ENCODE measurements at places on chromosomes 1 and 21.

- DNase-seq: no peak
Observed at GRCh38 chr1:24369199-24369598, 44.4 kb downstream of the STPG1 start.

DNA sequence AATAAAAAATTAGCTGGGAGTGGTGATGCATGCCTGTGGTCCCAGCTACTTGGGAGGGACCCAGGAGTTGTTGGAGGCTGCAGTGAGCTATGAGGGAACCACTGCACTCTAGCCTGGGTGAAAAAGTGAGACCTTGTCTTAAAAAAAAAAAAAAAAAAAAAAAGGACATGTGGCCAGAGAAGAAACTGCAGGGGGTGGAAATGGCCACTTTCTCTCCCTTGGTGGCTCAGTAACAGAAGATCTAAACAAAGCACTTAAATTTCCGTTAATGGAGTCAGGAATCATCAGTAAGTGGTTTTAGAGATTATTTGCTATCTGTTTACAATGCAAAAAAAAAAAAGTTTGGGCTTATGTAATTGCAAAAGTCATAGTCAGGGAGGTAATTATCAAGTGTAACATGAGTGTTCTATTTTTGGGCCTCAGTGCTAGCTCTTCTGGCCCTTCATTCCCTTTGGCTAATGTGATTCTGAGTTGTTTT, 19.3 kb upstream of the OPRD1 start:
- no peak for DNase-seq

DNA sequence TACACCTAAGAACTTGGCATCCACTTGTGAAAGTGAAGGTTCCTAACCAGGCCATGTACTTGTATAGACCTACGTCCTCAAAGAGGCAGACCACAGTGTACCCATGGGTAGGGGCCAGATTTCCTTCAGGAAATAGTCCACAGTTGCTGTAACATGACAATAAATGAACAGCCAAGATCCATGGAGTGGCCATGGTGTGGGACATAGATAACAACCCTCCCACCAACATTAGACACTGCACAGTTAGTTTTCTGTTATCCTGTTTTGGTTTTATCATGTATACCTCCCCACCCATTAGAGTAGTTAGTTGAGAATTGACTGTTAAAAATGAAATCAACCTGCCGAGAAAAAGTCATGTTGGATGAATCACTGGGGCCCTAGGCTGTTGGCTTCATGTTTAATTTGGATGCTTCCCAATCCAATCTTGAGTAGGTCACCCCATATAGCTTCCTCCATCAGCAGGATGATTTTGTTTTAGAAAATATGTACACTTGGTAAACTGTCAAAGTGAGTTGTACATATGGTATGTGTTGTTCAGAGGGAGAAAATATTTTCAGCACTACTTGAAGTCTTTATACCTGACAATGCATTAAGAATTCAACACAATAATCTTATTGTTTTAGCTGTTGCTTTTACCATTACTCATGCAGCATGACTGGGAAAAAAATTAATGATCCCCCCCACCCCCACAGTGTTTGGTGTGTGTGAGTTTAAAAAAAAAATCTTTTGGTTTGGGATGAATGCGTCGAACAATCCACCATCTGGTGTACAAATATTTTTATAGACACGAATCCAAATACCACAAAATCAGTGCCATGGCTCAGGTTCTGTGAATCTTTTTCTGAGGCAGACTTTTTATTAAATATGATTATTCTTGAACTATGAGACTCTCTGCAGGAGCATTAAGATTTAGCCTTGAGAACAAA, 88.3 kb upstream of the ARHGAP29 start:
- peak; percentile 99 for DNase-seq

GRCh38 chr21:42092771-42093170, 21.7 kb downstream of the UMODL1 start:
- DNase-seq: no peak

GRCh38 chr1:198934901-198935305, 296.1 kb downstream of the PTPRC start:
- no peak for DNase-seq

- peak; percentile 48 for DNase-seq
Observed at GRCh38 chr21:39715804-39716397, 29.1 kb upstream of the IGSF5 start.

DNA sequence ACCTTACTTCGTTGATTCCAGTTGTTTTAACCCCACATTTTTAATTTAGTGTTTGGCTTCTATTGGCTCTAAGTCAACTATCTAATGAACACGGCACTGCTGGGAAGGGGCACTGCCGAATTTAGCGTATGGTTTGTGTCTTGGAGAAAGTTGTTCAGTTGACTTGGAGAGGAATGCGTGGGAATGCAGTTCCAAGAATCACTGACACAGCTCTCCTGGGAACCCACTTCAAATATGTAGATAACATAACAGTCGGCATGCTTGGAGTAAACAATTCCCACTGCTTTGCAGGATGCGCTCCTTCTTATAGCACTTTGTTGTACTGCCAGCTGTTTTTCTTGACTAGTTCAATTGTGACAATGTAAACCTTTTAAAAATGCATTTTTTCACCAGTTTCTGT, 104.3 kb downstream of the RYR2 start:
- DNase-seq: no peak

DNA sequence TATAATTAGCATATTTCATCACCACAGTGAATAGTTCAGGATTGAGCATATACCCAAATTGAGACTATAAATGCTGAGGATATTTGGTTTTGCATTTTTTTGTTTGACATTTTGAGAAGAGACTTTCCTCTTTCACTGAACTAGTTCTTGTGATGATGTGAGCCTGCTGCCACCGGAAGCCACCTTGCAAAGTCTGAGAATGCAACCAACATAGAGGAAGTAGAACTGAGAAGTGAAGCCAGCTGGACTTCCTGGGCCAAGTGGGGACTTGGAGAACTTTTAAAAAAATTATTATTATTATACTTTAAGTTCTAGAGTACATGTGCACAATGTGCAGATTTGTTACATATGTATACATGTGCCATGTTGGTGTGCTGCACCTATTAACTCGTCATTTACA, 102.3 kb downstream of the RPE65 start:
- DNase-seq: no peak

- peak; percentile 56 for DNase-seq
Observed at GRCh38 chr1:9466780-9467758, 72.2 kb upstream of the SLC25A33 start.

DNA sequence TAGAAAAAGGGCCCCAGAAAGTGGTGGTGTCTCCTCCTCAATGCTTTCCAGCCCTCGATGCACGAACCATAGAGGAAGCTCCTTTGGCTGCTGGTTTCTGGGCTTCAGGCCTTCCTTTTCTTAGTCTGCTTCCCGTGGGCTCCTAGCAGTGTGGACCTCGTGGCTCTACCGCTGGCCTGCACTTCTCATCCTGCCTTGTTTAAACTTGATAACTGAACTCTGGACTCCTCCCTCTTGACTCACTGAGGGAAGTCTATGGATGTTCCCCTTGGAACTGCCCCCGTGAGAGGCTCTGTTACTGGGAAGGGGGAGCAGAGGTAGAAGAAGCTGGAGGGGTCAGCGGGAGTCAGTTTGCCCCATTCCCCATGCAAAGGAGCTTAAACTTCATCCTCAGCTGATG, 75.3 kb upstream of the WDR26 start:
- DNase-seq: no peak

GRCh38 chr1:162823771-162824525, 33.4 kb downstream of the HSD17B7 start:
- DNase-seq: no peak

DNA sequence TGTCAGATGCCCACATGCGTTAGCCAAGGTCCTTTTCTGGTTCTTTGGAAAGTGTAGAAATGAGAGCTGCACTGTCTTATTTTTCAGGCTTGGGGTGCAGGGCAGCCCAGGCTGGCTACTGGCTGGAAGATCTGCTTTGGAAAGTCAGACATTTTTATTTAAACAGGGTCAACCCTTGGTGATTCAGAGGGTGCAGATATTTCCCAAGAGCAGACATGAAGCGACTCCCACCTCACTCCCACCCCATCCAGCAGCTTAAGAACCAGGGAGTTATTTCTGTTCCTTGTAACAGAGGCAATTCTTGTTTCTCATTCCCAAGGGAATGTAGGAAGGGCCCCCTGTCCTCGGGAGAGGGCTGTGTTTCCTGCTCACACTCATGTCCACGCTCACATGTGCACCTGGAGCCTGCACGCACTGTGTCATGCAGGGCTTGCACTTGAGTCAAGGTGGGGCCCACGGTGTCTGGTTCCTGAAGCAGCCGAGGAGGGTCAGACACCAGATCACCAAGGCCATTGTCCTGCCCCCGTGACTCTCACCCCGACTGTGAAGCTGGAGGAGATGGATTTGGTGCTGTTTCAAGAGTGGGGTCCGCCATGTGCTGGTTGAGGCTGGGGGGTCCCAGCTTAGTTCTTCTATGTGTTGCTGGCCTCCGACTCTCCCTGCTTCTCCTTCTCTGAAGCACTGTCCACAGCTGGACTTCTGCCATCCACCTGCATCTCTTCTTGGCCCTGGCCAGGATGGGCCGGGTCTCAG, 992 bp downstream of the S100A7A start:
- DNase-seq: no peak

- no peak for DNase-seq
Observed at GRCh38 chr1:39452081-39452480, 39.4 kb upstream of the BMP8A start.

- no peak for DNase-seq
Observed at GRCh38 chr21:42971897-42972275, 2.5 kb upstream of the PKNOX1 start.

DNA sequence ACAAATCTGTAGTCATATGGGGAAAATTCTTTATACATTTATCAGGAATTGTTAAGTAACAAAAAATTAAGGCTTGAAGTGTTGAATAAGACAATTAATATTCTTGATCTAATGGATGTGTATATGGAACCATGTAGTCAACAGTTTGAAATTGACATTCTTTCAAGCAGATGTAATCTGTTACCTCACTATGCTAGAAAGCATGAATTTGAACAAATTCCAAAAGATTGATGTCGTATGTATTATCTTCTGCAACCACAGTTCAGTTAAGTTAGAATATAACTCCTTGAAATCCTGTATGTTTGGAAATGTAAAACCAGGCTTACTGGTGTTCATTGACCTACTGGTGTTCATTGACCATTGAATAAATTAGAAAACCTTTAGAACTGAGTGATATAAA, 16.1 kb downstream of the CCDC18 start:
- peak; percentile 56 for DNase-seq

- DNase-seq: no peak
Observed at GRCh38 chr1:152699746-152700145, 1.6 kb downstream of the LCE2A start.

- DNase-seq: no peak
Observed at GRCh38 chr1:30274173-30274970, 449.0 kb downstream of the MATN1 start.

- DNase-seq: no peak
Observed at GRCh38 chr1:95004013-95004412, 68.7 kb downstream of the ALG14 start.

DNA sequence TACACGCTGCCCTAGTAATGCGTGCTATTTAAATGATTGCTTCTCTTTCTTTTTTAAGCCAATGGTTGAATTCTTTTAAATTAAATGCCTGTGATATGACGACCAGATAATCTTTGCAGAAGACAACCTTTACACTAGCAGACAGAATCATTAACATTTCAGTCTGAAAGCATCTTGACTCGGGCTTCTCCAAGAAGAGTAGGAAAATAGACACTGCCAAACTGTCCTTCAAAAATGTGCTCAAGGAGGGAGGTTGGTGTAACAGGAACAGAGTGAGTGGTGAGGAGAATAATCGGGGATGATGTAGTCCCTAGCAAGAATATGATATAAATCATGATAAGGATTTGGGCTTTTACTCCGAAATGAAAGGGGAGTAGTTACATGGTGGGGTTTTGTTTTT, 6.6 kb upstream of the B3GALNT2 start:
- no peak for DNase-seq

GRCh38 chr1:18147672-18148071, 40.1 kb downstream of the IGSF21 start:
- no peak for DNase-seq

GRCh38 chr1:177119311-177119710, 45.2 kb downstream of the ASTN1 start:
- no peak for DNase-seq

DNA sequence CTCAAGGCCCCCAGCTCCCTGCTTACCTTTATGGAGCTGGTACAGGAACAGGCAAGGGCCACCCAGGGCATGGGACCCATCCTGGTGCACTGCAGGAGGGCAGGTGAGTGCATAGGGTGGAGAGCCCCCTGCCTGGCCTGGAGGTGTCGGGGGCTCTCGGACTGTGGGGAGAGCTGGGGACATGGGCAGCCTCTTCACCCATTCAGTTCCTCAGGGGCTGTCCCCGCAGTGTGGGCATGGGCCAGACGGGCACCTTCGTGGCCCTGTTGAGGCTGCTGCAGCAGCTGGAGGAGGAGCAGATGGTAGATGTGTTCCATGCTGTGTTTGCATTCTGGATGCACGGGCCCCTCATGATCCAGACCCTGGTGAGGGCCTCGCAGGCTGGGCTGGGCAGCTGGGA, 7.3 kb upstream of the LGR6 start:
- no peak for DNase-seq

DNA sequence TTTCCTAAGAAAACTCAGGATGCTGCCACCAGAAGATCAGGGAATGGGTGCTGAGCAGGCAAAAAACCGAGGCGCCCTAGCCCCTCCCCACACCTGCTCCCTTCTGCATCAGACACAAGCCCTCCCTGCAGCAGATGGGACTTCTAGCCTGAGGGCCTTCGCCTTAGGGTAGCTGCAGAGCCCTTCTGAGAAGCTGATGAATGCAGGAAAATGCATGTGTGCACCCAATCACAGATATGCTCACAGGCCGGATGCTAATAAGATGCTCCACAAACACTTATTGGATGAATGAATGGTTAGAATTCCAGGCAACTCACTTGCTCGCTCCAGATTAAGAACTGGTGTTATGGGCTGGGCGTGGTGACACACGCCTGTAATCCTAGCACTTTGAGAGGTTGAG, 6.8 kb upstream of the C1orf210 start:
- no peak for DNase-seq

DNA sequence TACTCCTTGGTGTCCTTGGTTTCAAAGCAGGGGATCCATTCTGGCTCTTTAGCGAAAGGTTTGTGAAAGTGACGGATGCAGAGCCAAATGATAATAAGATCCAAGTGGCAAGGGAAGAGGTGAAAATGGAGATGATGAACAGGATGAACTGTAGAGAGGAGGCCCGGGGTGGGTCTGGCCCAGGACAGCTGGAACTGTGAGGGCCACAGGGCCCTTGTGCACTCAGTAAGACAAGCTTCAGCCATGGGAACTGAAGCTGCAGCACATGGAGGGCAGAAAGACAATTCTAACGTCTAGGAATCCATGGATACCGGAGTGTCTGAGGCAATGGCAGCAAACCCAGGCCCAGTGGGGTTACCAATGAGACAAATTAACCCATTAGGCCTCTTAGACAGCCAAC, 4.8 kb downstream of the KCNA2 start:
- DNase-seq: no peak

- peak; percentile 88 for DNase-seq
Observed at GRCh38 chr1:47409311-47410067, 6.6 kb upstream of the FOXE3 start.

GRCh38 chr1:15803380-15803779, 4.1 kb downstream of the UQCRHL start:
- DNase-seq: peak; percentile 41
